ENCODE measurements at places on chromosomes 1 and 21. TPM values are rescaled to one million over a fixed set of nuclear protein-coding genes. Genes with fewer than 3 reads are reported as not detected.

The EEIG2 gene
- 3.4 TPM for total RNA-seq

The CYP4A11 gene
- total RNA-seq, result not detected

GRCh38 chr1:159900086-159900680 lies at the start of gene CFAP45:
Gene CFAP45 (minus strand): TSS chr1:159900165. CDS start chr1:159900098, 67 bp downstream.
- peak; percentile 97 for ATAC-seq

DNA sequence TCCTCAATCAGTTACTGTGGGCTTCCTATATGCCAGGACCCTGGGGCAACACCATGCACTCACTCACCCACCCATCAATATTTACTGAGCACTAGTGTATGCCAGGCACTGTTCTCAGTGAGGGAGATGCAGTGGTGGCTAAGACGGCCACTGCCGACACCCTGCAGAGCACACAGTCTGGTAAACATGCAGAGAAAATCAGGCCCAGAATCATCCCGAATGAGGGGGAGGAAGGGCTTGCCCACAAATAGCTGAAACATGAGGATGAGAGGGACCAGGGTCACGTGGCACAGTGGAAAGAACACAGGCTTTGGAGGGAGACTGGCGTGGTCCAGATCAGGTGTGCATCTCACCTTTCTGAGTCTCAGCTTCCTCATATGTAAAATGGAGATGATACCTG lies 89.2 kb upstream of the IGSF21 start:
- no peak for ATAC-seq

- no peak for ATAC-seq
Measured at GRCh38 chr1:229209386-229209785, 61.5 kb upstream of the RAB4A start.

DNA sequence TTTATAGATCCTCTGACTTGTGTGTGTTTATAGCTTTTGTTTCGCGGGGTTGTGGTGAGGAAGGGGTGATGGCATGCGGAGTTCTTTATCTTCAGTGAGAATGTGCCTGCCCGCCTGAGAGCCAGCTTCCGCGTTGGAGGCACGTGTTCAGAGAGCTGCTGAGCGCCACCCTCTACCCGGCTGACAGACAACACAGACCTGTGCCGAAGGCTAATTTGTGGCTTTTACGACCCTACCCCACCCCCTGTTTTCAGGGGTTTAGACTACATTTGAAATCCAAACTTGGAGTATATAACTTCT lies 14.4 kb upstream of the CD101 start:
- ATAC-seq, result no peak

DNA sequence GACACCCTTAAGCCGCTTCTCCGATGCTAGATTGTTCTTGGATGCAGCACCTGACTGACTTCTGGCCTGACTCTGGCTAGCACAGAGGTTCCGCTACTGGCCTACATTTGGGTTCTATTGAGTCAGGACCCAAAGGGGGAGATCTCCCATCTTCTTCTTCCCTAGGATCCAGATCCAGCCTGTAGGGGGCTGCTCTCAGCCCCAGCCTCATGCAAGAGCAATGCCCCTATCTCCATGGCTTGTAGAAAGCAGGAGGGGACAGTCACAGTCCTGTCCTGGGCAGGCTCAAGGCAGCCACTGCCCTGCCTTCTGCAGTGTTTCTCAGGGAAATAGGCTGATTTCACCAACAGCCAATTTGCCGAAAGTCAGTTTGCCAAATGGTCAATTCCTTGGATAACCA lies 6.3 kb upstream of the ADAR start:
- ATAC-seq, result no peak

The RBP7 gene
- total RNA-seq, result 13.4 TPM

The TP73 gene
- total RNA-seq, result 5.2 TPM

DNA sequence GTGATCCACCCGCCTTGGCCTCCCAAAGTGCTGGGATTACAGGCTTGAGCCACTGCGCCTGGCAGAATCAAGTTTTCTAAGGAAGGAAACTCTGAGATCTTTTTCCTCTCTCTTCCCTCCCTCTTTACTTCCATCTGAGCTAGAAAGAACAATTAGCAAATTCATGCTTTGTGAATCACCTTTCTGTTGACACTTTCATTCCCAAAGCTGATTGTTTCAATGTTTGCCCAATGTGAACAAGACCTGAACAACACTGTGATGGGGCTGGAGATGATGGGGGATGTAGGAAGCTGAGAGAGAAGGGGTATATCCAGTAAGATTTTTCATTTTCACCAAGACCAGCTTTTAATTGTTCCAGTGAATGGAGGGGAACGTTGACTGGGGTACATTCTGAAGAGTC lies 5.7 kb upstream of the TENT5B start:
- ATAC-seq, result no peak

- ATAC-seq, result no peak
Measured at GRCh38 chr1:21716169-21716568, 47.0 kb upstream of the RAP1GAP start.

GRCh38 chr1:94303005-94303404 lies 65.6 kb upstream of the ARHGAP29 start:
- no peak for ATAC-seq

The KRTAP19-1 gene
- total RNA-seq, result not detected

The FCGR3A gene
- total RNA-seq, result 1.00 TPM

DNA sequence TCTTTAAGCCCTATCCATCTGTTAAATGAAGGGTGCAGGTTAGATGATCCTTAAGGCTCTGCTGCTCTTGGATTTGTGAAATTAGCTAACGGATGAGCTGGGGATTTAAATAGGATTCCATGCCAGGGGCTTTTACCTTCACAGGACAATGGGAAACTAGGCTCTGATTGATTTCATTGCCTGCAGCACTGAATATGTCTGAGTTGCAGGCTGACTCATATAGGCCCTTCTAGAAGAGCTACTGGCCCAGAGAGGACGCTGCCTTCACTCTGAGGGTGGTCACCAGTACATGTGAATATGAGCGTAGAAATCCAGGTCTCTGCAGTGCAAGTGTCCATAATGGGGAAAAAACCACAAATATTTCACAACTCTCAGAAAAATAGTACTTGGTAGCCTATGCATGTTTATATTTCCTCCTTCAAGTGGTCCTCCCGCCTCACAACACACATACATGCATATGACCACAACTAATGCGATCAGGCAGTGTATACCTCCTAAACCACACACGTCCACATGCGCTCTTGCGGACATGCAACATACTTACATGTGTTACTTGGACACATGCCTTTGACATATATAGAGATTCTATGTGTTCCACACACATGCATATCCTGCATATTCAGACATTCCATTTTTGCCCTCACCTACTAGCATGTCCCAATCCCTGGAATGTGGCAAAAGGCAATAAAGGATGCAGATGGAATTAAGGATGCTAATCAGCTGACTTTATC lies 233.8 kb upstream of the JUN start:
- ATAC-seq, result no peak

The RBM15 gene
- total RNA-seq, result 14.9 TPM

GRCh38 chr1:27335506-27336422 lies 6.1 kb upstream of the SYTL1 start:
- no peak for ATAC-seq

The GUCA2B gene
- total RNA-seq, result not detected

DNA sequence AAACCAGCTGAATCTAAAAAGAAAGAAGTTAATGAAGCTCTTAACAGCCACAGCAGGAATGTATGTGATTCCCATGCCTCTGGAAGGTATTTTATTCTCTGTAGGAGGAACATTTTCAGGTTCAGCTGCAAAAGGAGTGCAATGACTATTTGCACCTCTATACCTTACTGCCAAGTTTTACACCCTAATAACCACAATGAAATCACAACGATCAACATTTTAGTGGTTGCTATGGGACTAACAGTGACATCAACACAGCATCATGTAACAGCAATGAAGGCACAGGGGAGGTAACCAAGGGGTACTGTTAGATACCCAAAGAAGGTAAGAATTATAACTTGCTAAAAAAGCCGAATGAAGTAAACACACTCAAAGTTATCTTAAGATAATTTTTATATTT lies 116.3 kb upstream of the HP1BP3 start:
- ATAC-seq, result no peak

DNA sequence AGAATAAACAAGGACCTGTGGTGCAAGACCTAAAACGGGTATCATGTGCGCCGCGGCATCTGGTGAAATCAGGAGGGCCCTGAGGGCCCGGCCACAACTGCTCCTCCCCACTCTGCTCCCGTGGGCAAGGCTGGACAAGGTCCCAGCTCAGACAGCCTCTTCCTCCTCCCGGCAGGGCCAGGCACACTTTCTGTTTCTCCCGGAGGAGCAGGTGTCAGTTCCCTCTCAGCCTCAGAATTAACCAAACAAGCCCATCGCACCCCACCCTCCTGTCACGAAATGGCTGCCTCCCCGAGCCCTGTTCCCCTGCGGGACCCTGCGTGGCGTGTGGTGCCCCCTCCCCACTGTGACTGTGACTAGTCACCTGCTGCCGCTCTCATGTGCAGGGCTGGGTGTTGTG lies 15.2 kb downstream of the PTTG1IP start:
- peak; percentile 21 for ATAC-seq

The PLA2G2F gene
- 0.04 TPM for total RNA-seq

The KRTAP22-1 gene
- not detected for total RNA-seq

DNA sequence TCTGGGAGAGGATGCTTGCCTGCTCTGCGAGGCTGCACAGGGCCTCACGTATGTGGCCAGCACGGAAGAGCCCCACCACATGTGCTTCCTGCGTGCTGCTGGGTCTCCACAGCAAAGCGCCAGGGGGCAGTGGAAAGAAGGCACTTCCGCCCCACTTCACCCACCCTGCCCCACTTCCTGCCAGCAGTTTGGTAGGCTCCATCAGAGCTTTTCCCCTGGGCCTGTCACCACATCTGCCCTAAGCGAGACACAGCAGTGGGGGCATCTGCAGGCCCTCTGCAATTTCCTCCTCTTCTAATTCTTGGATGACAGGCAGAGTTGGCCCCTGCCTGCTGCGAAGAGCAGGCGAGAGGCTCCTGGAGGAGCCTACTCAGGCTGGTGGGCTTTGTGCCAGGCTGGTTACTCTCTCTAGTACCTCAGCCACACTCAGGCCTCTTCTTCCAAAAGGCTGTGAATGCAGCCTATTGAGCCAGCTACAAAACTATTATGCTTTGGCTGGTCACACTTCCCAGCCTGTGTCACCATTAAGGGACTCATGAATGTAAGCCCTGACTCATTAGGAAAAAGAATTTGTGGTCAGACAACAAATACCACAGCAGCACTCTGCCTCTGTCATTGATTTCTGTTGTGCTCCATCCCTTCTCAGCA lies 25.0 kb downstream of the CD244 start:
- peak; percentile 82 for ATAC-seq

- ATAC-seq, result no peak
Measured at GRCh38 chr1:1680912-1681273, 11.7 kb downstream of the SLC35E2B start.

- ATAC-seq, result no peak
Measured at GRCh38 chr1:72326494-72326893, 44.2 kb upstream of the NEGR1 start.

GRCh38 chr1:61123326-61123725 lies 41.0 kb downstream of the NFIA start:
- no peak for ATAC-seq
